CD8-positive, alpha-beta memory T cell (primary cell): ENCODE measurements at places on chromosomes 2 and 18. TPM values are rescaled to one million over a fixed set of nuclear protein-coding genes. Genes with fewer than 3 reads are reported as not detected.

Gene MBP
- 60.0 TPM for total RNA-seq

Gene TPRKB
- total RNA-seq: 38.4 TPM

Gene ANKRD30BL
- total RNA-seq: not detected

Gene FZD7
- total RNA-seq: 0.55 TPM

DNA sequence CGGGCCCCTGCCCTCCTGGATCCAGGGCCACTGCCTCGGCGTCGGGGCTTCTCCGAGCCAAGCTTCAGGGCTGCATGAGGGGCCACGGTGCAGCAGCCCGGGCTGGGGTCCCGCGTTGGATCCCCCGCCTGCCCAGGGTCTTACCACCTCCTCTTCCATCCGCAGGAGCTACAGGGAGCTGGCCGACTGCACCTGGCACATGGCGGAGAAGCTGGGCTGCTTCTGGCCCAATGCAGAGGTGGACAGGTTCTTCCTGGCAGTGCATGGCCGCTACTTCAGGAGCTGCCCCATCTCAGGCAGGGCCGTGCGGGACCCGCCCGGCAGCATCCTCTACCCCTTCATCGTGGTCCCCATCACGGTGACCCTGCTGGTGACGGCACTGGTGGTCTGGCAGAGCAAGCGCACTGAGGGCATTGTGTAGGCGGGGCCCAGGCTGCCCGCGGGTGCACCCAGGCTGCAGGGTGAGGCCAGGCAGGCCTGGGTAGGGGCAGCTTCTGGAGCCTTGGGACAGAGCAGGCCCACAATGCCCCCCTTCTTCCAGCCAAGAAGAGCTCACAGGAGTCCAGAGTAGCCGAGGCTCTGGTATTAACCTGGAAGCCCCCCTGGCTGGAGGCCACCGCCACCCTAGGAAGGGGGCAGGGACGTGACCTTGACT is 52.1 kb downstream of the RAMP1 start:
- H3K36me3 ChIP-seq: no peaks in the 10 kb centered on the region
- DNase-seq: no peak
- no peaks in the 10 kb centered on the region for H3K27me3 ChIP-seq
- H3K27ac ChIP-seq: no peak overlapping the region
- no peaks in the 10 kb centered on the region for H3K4me1 ChIP-seq

DNA sequence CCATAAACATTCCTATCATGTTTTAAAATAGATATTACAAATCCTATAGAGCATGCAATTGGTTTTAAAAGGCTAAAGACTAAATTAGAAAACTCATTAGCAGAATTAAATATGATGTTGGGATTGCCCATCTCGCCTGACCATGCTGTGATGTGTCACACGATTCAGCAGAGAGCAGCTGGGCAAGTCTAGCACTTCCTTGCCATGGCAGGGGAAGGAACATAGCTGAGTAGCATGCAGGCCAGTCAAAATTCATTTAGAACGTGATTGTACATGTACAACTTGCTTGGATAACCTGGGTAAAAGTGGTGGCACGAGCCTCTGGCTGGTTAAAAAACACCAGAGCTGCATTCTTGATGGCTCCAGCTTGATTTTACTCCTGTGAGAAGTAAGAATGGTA is 81.3 kb downstream of the SCN3A start:
- no peak for DNase-seq
- no peak overlapping the region for H3K4me3 ChIP-seq
- H3K4me1 ChIP-seq: no peaks in the 10 kb centered on the region
- no peak overlapping the region for H3K27ac ChIP-seq

DNA sequence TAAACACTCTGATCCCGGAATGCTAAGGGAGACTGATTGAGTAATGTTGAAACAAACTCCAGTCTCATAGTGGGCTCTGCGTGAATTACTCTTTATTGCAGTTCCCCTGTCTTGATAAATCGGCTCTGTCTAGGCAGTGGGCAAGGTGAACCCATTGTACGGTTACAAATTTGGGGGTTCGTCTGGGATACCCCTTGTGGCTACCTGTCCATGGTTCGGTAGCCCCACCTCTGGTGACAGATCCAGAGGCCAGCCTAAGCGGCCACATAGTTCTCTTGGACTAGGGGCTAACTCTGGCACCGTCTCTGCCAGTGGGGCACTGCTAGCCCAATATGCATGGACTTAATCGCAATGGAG is 1.1 kb upstream of the STARD7 start:
- H3K36me3 ChIP-seq: peaks cover 3% of the 10 kb centered on the region
- no peaks in the 10 kb centered on the region for H3K27me3 ChIP-seq
- peak overlapping the region; percentile 96 for H3K4me3 ChIP-seq
- peak overlapping the region; percentile 66 for H3K27ac ChIP-seq
- peaks cover 44% of the 10 kb centered on the region for H3K4me1 ChIP-seq
- no peak for DNase-seq

DNA sequence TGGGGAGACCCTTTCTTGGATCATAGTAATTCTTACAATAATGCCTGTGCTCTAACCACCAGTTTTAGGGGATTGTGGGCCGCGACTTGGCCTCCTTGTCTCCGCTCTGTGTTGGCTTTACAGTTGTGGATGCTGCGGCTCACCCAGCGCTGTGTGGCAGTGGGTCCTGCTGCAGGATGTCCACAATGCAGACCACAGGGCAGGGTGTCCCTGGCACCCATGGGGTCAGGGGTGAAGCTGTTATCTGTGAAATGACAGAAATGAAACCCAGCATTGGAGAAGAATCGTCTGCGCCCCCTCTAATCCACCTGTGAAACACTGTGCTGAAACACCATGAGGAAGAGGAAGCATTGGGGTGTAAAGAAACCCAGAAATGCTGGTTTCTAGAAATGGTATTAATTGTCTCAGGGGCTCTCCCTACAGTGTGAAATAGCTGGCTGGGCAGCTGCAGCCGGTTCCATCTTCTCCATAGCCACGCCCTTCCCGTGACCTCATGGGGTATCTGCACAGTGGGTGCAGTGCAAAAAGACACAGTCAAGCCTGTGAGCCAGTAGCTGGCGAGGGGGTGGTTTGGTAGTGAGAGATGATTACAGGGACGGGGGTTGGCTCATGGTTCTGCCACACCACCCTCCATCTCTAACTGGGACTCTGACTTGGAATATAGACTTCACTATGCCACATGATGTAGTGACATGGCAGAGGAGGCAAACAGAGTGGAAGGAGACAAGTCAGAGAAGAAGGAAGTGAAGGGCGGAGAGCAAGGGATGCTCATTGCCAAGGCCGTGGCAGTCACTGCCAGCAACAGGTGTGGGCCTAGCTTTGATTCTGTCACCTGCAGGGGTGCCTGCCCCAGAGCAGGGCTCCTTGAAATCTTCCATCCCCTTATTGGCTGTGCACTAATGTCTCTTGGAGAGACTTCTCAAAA is 16.2 kb downstream of the INPP4A start:
- peaks cover 6% of the 10 kb centered on the region for H3K36me3 ChIP-seq
- no peaks in the 10 kb centered on the region for H3K27me3 ChIP-seq
- H3K4me1 ChIP-seq: peaks cover 91% of the 10 kb centered on the region
- peak overlapping the region; percentile 47 for H3K27ac ChIP-seq
